ENCODE measurements at places on chromosomes 7 and 10.

DNA sequence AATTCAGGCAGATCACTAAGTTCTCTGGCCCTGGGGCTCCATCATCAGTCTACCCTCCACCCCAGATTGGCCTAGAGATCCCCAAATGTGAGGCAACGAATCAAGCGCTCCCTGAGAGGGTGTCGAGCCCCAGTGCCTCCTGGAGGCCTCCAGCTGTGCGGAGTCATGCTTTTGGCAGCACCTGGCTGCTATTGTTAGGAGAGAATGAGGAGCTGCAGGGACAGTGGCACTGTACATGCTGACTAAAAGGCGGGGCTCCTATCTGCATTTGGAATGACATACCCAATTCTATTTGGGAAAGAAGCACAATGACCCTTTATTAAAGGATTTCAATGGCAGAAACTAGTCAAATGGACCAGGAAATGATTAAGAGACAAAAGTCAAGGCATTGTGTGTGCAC, 161.8 kb downstream of the DPY19L1 start:
- DNase-seq: no peak

GRCh38 chr10:55329796-55330195, 528.8 kb upstream of the PCDH15 start:
- no peak for DNase-seq

DNA sequence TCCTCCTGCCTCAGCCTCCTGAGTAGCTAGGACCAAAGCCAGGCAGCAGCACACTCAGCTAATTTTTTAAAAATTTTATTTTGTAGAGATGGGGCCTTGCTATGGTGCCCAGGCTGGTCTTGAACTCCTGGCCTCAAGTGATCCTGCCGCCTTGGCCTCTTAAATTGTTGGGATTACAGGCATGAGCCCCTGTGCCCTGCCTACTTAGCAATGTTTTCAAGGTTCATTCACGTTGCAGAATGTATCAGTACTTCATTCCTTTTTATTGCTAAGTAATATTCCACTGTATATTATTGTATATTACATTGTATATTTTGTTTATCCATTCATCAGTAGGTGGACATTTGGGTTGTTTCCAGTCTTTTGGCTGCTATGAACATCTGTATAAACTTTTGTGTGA, 44.2 kb downstream of the PUS7 start:
- DNase-seq: no peak

- DNase-seq: peak; percentile 33
Observed at GRCh38 chr7:74174606-74175082, 488 bp downstream of the EIF4H start.

DNA sequence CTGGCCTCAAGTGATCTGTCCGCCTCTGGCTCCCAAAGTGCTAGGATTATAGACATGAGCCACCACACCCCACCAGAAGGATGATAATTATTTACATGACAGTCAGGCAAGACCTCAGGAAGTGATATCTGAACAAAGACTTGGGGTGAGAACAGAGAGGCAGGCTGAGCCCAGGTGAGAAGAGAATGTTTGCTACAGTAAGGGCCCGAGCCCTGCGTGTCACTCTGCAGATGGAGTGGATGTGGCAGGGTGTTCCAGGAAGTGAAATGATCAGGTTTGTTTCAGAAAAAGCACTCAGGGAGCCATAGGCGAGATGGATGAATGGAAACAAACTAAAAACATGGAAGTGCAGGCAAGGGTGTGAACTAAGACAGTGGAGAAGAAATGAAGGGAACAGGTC, 22.2 kb downstream of the SFMBT2 start:
- no peak for DNase-seq

DNA sequence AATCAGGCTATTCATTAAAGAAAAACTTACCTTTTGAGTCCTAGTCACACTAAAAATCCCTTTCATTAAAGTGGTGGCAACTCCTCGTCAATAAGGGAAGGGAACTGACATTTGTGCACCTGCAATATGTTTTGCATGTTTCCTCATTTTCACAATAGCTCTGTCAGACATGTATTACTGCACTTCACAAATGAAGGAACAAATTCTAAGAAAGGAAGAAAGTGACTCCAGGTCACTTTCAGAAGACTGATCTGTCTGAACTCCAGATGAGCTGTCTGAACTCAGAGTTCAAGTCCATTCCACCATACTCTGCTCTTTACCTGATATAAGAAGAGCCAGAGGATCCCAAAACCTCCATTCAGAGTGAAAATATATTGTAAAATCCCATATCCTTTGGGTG, 50.3 kb upstream of the GSAP start:
- DNase-seq: no peak

DNA sequence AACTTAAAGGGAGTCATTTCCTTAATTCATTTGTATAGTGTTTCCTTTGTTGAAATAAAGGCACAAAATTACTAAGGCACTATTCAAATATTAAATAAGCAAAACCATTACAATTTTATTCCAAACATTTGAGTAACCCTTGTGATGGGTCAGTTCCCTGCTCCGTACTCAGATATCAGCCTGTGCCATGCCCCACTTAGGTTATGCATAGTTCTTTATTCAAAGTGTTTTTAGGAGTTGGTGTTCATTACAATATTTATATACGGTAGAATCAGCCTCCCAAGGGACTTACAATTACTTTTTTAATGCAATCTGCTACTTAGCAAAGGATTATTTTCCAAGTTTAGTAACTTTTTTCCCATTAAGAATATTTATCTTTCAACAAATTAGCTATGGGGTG, 119.3 kb upstream of the SEMA3D start:
- DNase-seq: no peak

DNA sequence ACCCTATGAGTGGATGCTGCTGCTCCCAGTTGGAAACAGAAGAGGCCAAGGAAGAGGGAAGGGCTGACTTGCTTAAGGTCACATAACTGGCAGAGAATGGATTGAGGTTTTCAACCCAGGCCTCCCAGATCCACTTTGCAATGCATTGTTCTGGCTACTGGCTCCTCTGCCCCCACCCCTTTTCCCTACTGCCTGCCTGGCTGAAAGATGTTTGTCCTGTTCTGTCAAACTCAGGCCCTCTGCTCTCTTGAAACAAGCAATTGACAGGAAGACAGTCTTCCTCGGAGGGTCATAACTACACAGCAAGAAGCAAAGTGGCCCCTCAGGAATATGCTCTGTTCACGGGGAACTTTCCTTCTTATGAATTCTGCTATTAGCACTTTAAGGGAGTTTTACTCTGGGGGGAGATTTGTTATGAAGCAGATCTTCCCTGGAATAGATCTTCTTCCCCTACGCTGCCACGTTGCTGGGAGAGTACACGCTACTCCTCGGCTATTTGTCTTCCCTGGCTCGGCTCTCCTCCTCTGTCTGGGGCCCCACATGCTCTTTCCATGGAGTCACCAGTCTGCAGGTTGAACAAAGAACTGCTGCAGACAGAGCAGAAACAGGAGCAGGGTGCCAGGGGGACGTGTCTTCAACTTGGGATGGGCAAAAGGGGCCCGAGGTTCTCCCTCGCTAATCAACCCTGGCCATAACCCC, 436.1 kb downstream of the TYW1 start:
- DNase-seq: no peak

- no peak for DNase-seq
Observed at GRCh38 chr10:100740476-100741377, 4.7 kb upstream of the PAX2 start.

GRCh38 chr7:24318326-24318725, 34.3 kb downstream of the NPY start:
- peak; percentile 58 for DNase-seq

GRCh38 chr10:120180160-120180559, 276.9 kb upstream of the PLPP4 start:
- no peak for DNase-seq

DNA sequence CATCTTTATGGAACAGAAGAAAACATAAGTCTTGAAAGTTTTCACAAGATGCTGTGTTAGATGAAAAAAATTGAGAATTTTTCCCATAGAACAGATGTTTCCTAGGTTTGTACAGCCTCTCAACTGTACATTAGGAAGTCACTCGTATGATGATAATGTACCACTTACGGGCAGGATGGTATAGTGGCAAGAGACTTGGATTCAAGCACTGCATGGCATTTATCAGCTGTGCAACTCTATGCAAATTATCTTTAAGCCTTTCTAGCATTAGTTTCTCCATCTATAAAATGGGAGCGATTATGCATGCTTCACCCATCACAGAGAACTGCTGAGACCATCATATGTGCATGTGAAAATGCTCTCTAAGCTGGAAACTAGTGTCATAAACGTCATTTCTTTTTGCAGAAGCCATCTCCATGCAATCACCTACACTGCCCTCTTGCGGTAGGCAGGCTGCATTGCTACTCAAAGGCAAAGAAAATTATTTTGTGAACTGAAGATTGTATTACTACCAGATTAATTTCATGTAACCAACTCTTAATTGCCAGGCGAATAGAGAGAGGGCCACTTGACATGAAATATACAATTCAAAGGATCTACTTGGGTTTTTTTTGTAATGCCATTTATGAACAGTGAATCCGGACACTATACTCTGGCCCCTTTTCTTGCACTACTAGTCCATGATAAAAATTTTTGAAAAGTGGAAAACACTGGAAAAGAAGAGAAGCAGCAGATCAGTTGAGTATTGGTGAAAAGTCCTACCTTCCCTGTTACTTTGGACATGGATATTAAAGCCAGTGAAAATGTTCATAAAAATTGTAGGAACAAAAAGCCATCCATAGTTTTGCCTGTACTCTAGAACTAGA, 102.3 kb downstream of the JAZF1 start:
- DNase-seq: peak; percentile 36

DNA sequence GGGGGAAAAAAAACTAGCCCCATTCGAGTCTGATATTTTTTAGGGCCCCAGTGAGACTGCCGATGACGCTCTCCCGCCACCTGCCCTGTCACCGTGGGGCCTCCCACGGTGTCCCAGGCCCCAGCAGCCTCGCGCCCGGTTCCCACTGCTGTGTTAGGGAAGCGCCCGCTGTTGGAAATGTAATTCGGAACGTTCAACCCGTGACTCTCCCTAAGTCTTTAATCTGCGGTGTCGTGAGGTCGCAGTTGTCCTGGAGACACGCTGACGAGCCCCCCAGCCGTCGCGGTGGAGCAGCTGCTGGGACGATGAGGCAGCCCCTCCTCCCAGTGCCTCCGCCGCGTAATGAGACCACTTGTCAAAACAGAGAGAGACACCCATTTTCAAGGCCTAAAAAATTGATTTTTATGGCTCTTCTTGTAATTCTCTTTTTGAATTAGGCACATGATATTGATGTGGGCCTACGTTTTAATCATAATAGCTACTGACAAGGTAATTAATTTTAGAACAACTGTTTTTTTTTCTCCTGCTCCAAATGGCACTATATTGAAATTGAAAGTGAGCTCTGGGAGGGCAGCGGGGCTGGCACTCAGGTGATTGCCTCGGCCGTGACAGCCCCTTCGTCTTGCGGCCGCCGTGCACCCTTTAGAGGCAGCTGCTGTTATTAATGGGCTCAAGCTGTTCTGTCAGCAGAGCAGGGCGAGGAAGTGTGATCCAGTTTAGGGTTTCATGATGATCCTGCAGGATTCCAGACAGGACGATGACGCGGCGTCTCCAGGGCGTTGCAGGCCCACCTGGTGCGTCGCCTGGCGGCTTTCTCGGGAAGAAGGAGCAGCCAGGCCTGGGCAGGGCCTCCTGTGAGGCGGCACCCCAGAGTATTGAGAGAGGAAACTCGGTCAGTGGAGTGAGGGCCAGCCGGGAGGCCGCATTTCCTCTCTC, 63.3 kb downstream of the NKX6-2 start:
- no peak for DNase-seq

DNA sequence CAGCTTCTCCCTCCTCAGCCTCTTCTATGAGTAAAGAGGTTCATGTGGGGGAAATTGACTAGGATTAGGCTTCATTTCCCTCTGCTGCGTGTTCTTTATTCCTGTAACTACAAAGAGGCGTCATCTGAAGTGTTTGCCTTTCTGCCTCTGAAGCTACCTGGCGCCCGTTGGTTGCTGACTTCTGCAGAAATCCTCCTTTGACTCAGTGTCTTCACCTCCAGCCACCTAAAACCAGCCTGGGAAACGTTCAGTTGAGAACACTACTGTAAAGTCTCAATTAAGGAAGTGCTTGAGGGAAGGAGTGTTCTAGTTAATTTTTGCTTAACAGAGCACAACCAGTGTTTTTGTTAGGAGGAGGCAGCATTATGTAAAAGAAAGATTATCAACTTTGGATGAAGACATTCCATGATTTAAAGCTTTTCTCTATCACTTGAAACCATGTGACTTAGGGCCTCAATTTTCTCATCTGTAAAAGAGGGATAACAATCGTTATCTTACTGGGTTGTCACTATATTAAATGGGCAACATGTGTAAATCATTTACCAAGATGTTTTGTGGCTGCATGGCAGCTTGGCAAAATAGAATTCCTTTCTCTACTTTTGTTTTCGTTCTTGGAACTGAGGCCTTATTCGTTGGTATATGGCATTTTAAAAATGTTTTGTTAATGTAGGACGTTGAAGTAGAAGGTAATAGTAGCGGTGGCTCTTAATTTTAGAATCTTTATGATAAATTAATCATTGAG, 642.9 kb downstream of the SDK1 start:
- no peak for DNase-seq

DNA sequence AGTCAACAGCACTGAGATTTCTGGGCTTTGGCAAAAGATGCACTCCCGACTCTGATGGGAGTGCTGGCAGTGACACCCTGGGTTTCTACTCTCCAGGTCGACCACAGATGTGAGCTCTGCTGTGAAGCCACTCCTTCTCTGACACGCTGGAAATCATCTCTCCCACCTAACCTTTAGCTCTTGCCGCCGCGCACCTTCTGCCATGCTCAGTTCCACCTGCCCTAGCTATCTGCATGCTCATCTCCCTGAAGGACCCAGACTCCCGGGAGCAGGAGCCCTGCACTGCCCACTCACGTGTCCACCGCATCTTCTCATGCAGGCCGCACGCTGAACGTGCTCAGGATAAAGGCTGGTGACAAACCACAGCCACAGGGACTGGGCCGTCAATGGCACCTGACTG, 174.8 kb downstream of the TNS3 start:
- DNase-seq: no peak

DNA sequence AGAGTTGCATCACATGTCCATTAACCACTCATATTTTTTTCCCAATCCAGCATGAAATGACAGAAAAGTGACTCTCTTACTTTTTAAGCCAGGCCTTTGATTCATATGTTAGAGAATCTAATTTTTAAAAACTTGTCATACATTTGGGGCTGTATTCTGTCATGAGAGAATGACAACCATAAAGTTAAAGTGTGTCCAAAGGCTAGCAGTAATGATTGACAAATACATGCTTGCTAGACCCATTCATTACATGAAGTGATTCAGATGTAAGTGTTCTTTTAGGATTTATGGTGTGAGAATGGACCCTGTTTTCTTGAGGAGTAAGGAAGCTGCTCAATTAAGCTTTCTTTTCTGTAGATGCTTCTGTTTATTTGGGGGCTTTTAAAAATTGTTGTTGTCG, 75.4 kb downstream of the CSTF2T start:
- DNase-seq: no peak

DNA sequence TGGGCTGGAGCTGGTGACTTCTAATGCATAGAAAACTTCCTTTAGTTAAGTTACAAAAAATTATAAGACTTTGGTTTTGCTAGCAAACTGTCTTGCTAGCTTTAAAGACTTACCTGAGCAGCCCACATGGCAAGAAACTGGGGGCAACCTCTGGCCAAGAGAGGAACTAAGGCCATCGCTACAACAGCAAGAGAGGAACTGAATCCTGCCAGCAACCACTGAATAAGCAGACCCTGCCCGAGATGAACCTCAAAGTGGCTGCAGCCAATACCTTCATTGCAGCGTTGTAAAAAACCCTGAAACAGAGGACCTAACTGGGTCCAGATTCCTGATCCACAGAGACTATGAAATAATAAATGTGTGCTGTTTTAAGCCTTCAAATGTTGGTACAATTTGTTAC, 54.6 kb upstream of the STARD3NL start:
- no peak for DNase-seq

GRCh38 chr10:7855205-7855604, 36.9 kb downstream of the TAF3 start:
- DNase-seq: no peak

- no peak for DNase-seq
Observed at GRCh38 chr7:111586711-111587409, 24.6 kb upstream of the IMMP2L start.

Measured in HT1080 (cell line).